CD4-positive, alpha-beta T cell treated with Interleukin-6 for 4 hours (primary cell): ENCODE measurements at places on chromosomes 4 and X.

- DNase-seq = no peak
Observed at GRCh38 chr4:86366920-86367319, 7.1 kb upstream of the MAPK10 start.

DNA sequence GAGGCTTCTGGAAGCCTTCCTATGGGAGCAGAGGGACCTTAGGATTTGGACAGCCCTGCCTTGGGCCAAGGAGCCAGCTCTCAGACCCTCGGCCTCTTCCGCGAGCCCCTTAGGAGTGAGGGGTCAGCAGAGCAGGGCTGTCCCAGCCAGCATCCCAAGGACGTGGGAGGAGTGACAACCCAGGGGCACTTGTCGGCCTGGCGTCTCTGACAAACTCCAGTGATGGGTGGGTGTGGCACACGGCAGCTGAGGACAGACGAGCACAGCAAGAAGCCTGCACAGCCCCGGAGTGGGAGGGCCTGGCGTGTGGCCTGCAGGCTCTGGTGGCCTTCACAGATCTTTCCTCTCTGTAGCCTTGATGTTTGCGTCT lies 11.6 kb upstream of the TNIP2 start:
- no peak for DNase-seq

- DNase-seq = no peak
Observed at GRCh38 chrX:47080215-47080914, 2.1 kb downstream of the RGN start.

GRCh38 chr4:158186815-158187214 lies 14.0 kb upstream of the GASK1B start:
- DNase-seq = no peak

DNA sequence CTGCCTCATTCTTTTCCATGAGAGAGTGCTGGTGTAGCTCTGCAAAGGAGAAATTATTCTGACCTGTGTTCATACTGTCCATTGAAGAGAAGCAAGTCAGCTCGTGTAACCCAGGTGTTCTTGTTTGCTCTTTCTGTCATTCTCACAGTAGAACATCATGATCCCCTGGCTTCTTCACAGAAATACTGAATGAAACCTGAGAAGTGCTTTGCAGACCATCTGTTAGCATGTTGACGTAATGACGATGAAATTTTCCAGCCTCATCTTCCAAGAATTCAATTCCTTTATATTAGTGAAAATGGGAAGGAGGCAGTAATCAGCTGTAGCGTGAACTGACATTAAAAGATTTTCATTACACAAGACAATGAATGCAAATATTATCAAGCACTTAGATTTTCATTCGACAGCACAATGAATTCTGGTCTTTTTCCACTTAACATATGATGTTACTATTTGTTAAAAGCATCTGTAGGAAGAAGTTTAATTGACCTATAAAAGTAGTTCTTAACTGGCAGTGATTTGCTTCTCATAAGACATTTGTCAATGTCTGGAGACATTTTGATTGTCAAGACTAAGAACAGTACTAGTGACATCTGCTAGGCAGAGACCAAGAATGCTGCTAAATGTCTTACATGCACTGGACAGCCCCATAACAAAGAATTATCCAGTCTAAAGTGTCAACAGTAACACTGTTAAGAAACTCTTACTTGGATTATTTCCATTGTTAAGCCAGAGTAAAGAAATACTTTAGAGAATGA lies 246.3 kb downstream of the BANK1 start:
- DNase-seq = no peak

GRCh38 chrX:23048806-23049573 lies 49.2 kb downstream of the DDX53 start:
- no peak for DNase-seq

GRCh38 chr4:1057403-1057745 lies 45.9 kb downstream of the FGFRL1 start:
- no peak for DNase-seq

DNA sequence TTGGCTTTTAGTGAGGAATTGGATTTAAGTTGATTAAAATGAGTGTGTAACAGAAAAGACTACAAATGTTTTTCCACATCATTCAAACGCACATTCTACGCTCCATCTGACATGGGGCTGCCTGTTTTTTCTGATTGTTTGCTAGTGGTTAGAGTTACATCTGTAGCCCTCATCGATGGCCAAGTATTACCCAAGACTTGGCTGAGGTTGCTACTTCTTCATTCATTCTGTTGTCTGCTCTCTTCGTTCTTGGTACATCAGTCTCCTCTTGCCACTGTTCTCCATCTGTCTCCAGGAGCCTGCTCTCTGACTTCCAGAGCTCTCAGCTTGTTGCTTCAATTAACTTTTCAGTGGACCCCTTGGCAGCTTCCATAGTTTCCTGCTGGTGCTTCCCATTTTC lies 1844.6 kb upstream of the TENM3 start:
- no peak for DNase-seq

GRCh38 chr4:116387937-116388474 lies 697.4 kb downstream of the TRAM1L1 start:
- DNase-seq = no peak

- no peak for DNase-seq
Observed at GRCh38 chr4:52051213-52051614, at the start of gene SPATA18. TSS of gene SPATA18 (plus strand) at chr4:52051304. CDS start at chr4:52051705, 401 bp downstream.

DNA sequence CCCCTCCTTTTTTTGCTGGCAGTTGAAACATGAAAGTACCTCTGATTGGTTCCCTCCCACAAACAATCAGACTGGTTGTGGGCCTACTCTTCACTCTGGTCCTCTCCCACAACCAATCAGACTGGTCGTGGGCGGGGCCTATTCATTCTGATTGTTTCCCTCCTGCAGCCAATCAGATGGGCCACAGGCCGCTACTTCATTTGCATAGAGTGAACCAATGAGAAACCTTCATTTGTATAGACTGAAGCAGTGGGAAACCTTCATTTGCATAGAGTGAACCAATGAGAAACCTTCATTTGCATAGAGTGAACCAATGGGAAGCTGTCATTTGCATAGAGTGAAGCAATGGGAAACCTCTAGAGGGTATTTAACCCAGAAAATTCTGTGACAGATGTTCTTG lies 55.2 kb downstream of the TRMT44 start:
- DNase-seq = no peak

DNA sequence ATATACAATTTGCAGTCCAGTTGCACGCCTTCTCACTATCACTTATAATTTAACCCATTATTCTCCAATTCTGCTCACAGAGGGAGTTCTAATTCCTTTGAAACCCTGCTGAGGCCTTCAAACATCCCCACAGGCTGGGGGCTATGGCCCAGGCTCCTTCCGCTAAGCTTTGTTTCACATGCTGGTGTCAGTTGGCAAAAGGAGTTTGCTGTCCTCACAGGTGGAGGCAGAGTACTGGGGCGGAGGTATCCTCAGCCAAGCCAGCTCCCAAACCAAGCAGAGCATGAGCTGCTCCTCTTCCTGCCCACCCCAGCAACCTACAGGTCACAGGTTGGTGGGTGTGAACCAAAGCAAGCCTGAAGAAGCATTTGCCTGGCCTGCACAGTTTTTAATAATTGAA lies 21.5 kb downstream of the BTC start:
- DNase-seq = no peak

DNA sequence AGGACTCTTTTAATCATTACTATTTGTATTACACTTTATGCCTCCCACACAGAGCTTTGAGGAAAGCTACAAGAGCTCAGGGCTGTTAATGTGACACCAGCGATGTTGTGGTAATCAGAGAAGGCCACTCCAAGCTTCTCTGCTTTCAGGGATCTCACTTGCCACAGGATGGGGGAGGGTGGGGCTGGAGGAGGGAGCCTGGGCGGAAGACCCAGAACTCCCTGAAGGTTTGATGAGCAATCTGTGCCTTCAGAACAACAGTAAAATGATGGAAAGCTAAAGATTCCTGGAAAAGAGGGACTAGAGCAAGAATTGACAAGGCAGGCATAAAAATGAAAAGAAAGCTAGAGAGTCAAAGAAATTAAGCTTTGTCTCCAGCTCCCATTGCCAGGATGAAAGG lies 75.6 kb downstream of the MAML3 start:
- no peak for DNase-seq

DNA sequence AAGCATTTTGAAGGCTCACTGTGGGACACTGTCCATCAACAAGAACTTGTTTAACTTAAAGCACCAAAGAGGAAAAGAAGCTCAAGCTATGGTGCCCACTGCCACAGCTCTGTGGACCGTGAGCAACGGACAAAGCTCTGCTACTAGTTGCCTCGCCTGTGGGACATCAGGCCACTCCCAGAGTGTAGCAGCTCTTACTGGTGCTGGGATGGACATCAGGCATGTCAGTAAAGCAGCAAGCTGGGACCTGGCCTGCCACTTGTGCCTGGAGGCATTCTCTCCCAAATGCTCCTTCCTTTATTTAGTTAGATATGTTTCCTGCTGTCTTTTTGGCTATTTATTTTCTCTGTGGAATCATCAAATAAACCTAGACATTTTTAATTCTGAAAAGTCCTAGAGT lies 46.7 kb downstream of the TMEM154 start:
- no peak for DNase-seq

DNA sequence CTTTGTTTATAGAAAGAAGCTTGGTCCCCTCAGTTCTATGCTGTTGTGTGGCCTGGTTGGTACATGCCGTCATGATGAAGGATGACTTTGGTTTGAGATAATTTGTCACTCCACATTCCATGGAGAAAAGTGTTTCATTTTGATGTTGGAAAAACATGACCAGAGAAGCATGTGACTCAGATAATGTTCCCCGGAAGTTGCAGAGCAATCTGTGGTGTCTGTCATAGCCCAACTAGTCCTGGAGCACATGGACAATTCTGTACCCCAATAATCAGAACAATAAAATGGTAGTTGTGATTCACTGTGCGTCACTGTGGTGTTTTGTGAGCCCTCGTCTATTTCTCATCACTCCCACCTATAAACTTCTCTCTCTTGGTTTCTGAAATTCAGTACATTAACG lies 85.1 kb downstream of the PDK3 start:
- DNase-seq = no peak

GRCh38 chrX:153874085-153874365 lies 11.9 kb downstream of the L1CAM start:
- DNase-seq = no peak

- DNase-seq = no peak
Observed at GRCh38 chrX:124902953-124903352, 416.7 kb upstream of the TEX13C start.

DNA sequence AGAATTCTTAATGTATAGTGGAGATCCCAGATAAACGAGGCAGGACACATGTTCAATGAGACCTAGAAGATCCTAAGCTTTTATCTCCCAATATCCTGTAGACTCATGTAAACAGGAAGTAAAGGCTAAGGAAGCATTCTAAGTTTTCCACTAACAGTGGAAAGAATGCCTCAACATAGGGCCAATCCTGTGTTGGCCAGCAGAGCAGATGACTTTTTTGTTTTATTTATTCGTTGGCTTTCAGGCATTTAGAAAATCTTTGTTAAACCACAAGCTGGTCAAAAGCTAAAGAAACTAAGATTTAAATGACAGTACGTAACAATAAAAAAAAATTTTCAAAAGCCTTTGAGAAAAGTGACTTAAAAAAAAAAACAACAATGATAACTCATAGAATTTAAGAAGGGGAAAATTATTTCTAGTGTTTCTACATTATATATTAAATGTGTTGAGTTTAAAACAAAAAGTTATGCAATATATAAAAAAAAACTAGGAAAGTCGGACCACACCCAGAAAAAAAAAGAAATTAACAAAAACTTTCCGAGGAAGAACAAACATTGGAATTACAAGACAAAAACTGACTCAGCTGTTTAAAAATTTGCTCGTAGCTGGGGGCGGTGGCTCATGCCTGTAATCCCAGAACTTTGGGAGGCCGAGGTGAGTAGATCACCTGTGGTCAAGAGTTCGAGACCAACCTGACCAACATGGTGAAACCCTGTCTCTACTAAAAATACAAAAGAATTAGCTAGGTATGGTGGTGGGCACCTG lies 759.3 kb downstream of the FSTL5 start:
- DNase-seq = no peak

GRCh38 chr4:73593631-73594241 lies 26.5 kb downstream of the RASSF6 start:
- peak; percentile 7 for DNase-seq

DNA sequence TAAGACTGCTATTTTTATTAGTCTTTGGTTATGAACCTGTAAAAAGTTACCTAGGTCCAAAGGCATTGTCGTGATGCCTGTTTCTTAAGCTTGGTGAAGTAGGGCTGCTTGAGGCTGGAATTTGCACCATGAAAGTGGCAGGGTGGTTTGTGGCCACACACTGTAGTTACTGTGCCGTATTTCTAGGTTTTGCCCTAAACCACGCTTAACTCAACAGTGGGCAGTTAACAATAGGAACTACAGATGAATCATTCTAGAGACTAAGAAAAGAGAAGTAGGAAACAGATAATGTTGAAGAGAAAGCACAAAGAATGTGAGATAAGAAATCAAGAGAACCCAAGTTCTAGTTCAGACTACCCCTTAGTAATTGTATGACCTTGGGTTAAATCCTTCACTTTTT lies 11.5 kb downstream of the ETNPPL start:
- DNase-seq = no peak

DNA sequence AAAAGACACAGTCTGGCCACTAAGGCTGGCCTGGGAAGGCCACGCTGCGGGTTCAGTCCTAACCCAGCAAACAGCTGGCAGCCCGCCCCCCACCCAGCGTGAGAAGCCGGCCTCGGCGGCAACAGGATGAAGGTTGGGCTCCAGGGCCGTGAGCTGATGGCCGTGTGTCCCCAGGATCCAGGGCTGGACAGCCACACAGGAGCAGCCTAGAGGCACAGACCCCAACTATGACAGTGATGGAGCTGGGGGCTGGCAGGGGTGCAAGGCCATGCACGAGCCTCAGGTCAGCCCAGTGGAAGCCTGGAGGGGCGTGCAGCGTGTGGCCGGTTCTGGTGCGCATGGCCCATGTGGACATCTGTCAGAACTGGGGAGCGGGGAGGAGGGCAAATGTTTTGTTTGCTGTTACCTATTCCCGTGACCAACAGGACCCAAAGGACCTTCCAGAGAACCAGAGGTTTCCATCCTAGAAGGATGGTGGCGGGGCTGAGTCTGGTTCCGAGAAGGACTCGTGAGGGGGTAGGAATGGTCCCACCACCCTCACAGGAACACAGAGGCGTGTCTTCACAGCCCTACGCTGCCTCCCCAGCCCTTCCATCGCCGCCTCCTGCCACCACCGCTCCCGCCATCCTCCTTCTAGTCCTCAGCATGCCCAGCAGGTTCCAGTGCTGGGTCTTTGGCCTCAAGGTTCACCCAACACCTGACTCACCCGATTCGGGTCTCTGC lies 46.5 kb downstream of the ZFYVE28 start:
- DNase-seq = no peak

DNA sequence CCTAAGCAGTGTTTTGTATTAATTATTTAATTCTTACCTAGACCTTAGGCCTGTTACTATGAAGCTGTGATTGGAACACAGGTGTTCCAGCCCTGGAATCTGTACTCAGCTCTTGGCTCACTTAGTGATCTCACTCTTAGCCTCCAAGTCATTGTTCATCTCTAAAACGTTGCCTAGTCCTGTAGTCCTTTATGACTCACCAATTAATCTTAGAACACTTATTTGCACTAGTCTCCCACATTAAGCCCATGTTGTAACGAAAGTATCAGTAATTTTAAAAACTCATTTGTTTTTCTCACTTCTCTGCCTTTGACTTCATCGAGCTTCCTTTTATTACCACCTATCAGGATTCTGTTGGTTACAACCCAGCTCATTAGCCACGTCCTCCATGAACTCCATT lies 1224.7 kb upstream of the TENM3 start:
- no peak for DNase-seq
